Activated naive CD4-positive, alpha-beta T cell treated with Interleukin-2 at 50 U/mL for 16 hours (primary cell): ENCODE measurements at places on chromosomes 5 and 9.

- DNase-seq = no peak
These were observed 55.2 kb upstream of the TMEM215 start for GRCh38 chr9:32728181-32728580.

DNA sequence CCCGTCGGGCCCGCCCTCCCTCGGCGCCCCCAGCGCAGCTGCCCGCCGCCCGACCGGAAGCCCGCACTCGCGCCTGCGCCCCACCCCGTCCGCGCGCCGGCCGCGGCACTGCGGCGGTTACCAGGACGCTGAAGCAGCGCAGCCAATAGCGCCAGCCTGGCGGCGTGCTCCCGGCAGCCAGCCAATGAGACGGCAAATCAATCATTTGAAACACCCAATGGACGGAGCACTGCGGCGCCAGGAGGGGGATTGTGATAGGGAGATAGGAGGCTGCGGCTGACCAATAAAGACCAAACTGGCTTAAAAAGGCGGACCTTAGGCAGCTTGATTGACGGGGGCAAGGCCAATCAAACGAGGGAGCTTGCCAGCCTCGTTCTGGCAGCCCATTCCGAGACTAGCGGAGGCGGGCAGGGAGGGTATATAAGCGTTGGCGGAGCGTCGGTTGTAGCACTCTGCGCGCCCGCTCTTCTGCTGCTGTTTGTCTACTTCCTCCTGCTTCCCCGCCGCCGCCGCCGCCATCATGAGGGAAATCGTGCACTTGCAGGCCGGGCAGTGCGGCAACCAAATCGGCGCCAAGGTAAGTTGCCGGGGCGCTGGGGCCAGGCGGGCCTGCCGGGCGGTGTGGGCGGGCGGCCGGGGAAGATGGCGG, at the start of gene TUBB4B:
Gene TUBB4B (plus strand): TSS at position 447 of the 649 bp plus-strand sequence. CDS start 74 bp downstream, at position 521.
- peak; percentile 97 for DNase-seq

DNA sequence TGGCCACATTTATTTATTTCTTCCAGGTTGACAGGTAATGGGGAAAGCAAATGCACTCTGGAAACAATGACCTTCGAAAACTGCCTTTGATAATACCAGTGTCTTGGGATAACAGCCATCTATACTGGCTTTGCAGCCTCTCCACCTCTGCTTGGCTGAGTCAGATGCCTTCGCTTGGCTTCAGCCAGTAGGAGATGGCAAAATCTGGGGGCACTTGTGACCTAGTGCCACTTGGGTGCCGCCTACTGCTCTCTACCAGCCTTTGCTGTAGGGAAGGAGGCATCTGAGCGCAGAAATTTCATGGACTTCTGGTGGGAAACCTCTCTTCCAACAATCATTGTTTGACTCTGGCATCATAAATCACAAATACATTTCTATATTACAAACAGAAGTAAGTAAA, 21.8 kb downstream of the FYB1 start:
- DNase-seq = peak; percentile 58

DNA sequence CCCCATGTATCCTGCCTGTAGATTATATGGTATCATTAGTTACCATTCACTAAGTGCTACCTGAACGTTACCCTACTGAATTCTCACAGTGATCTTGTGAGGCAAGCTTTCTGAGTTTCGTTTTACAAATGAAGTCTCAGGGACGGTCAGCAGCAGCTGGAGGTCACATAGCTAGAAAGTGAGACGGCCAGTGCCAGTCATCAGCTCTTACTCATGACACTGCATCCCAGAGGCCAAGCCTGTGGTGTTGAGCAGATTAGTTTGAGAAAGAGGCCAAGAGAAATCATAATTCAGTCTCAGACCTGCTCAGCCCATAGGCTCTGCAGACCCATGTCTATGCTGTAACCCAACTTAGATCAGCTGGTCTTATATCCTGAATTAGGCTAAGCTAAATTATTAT, 95.7 kb upstream of the EGFLAM start:
- no peak for DNase-seq

- peak; percentile 16 for DNase-seq
These were observed at the start of gene ADAMTSL2 for GRCh38 chr9:133534346-133535291. TSS of gene ADAMTSL2 (plus strand) at chr9:133534704. CDS start at chr9:133536713, 2,009 bp downstream.
